ENCODE measurements at places on chromosomes 7 and 10. TPM values are rescaled to one million over a fixed set of nuclear protein-coding genes. Genes with fewer than 3 reads are reported as not detected.

DNA sequence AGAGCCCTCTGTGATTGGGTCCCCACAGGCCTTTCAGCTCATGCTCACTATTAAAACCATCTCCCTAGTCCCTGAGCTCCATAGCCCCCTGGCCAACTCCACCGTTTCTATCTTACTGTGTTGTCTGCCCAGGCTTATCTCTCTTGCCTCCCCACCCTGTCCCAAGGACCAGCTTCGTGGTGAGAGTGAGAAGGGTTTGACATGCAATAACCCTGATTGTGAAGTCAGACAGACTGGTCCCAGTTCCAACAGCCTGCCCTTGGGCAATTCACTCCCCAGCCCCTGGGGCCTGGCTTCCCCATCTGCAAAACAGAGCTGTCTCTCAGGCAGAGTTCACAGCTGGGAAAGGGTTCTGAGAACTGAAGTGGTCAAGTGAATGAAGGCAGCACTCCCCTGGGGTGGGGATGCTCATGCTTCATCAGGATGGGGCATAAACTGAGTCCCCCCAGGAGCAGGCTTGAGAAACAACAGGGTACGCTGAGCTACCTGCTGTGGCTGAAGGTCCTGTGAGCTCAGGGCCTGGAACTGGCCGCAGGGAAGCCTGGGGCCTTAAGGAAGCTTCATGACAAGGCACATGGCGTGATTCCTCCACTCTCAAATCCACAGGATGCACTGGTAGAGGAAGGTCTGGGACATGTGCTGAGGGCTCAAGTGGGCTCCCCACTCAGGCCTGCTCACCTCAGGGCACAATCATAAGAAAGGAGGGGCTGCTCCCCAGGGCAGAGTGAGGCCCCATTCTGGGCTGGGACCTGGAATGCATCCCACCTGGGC lies 1.8 kb upstream of the PPIF start:
- H3K4me1 ChIP-seq = peaks cover 33% of the 10 kb centered on the region
- H3K36me3 ChIP-seq = peaks cover 16% of the 10 kb centered on the region
- H3K27ac ChIP-seq = no peak overlapping the region
- no peak for DNase-seq
- no peaks in the 10 kb centered on the region for H3K27me3 ChIP-seq

DNA sequence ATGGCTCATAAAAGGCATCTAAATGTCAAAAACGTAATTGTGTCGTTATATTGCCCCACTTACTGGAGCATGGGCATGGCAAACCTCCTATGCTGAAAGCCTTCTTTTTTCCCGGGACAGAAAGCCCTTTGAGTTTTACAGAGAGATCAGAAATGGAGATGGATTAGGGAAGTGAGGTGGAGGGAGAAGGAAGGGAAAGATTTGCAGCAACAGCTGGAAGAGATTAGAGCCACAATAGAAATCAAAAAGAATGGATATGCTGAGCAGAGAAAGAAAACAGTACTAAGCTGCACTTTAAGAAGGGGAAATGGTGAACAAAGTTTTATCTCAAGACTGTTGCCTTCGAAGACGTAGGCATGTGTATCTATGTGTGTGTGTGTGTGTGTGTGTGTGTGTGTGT lies 97.2 kb upstream of the PCGF5 start:
- H3K27me3 ChIP-seq = no peaks in the 10 kb centered on the region
- no peak overlapping the region for H3K27ac ChIP-seq
- no peak for DNase-seq
- no peaks in the 10 kb centered on the region for H3K36me3 ChIP-seq

- no peaks in the 10 kb centered on the region for H3K36me3 ChIP-seq
- no peaks in the 10 kb centered on the region for H3K27me3 ChIP-seq
- H3K4me1 ChIP-seq = no peaks in the 10 kb centered on the region
- no peak overlapping the region for H3K27ac ChIP-seq
- no peak overlapping the region for H3K4me3 ChIP-seq
- no peak for DNase-seq
Measured at GRCh38 chr7:71972534-71972933, 439.6 kb downstream of the CALN1 start.

DNA sequence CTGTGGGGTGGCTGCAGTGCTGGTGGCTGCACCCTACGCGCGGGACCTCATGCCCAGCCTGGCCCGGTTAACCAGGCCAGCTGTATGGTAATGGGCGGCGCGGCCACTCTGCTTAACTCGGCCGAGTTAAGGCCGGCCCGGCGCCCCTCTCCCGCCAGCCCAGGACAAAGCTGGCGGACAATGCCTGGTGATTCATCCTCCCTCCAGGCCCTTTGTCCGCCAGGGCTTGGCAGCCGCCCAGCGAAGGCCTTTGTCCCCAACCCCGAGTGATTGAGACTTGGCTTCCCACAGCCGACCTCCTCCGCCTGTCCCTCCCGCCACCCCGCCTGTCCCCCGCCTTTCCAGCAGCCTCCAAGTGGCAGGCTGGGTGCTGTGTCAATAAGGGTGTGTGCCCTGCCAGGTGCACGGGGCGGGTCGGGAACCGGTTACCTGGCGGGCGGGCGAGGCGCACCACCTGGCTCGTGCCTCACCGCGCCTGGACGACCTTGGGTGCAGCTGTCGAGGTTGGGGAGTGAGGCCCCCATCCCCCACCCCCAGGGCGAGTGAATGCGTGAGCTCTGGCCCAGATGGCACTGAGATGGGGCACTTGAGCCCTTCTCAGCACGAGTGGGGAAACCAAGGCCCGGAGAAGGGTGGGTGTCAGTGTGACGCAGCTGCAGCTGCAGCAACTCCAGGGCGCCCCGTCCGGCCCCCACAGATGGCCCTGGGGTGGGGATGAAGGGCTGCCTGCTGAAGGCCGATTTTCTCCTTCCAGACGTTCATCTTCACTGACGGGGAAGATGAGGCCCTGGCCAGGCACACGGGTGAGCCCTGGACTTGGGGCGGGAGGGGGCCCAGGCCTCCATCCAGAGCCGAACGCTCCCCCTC lies 4.6 kb downstream of the LFNG start:
- H3K4me1 ChIP-seq = peaks cover 78% of the 10 kb centered on the region
- no peak overlapping the region for H3K4me3 ChIP-seq
- H3K27ac ChIP-seq = no peak overlapping the region
- peaks cover 15% of the 10 kb centered on the region for H3K36me3 ChIP-seq
- DNase-seq = no peak

DNA sequence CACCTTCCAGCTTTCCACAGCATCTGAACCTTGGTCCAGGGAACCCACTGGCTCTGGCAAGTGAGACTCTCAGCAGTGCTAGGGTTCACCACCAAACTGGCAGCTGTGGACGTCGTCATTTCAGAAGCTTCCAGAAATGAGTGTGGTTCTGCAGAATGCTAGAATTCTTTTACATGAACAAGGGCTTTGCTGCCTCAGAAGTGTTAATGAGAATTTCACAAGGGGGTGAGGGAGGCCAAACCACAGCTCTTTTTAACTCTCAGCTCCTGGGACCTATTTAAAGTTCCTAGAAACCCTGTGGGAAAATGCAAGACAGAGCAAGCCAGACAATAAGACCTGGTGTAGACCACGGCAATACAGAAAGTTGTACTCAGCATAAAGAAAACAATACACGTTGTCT lies 129.3 kb upstream of the BET1 start:
- H3K27ac ChIP-seq = no peak overlapping the region
- H3K4me3 ChIP-seq = no peak overlapping the region
- DNase-seq = no peak
- H3K36me3 ChIP-seq = no peaks in the 10 kb centered on the region
- H3K27me3 ChIP-seq = no peaks in the 10 kb centered on the region

DNA sequence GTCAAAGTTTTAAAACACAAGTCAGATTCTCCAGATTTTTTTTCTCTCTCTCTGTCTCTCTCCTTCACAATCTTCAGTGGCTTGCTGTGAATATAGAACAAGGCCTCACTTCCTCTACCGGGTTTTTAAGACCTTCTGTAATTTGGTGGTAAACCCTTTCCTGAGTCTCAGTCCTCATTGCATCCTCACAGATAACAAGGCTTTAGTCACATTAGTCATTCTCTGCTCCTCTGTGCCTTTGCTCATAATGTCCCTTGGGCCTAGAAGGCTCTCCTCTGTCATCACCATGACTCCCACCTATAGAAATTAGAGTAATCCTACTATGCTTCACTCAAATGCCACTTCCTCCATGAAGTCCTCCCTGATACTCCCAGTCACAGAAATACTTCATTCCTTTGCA lies 172.7 kb upstream of the HPS1 start:
- no peaks in the 10 kb centered on the region for H3K4me1 ChIP-seq
- DNase-seq = no peak
- no peaks in the 10 kb centered on the region for H3K27me3 ChIP-seq
- H3K27ac ChIP-seq = no peak overlapping the region

Gene MCM10
- total RNA-seq = 71.3 TPM

Gene TRPV6
- total RNA-seq = not detected
